ENCODE measurements at places on chromosomes 2 and 18. TPM values are rescaled to one million over a fixed set of nuclear protein-coding genes. Genes with fewer than 3 reads are reported as not detected.

The SCYGR4 gene
- total RNA-seq, result not detected

GRCh38 chr2:20093263-20094141 lies 42.1 kb upstream of the LAPTM4A start:
- H3K36me3 ChIP-seq, result no peaks in the 10 kb centered on the region
- no peak overlapping the region for H3K27ac ChIP-seq
- no peaks in the 10 kb centered on the region for H3K27me3 ChIP-seq
- no peaks in the 10 kb centered on the region for H3K4me1 ChIP-seq

GRCh38 chr2:177254433-177255226 lies 9.9 kb downstream of the NFE2L2 start:
- peaks cover 2% of the 10 kb centered on the region for H3K4me1 ChIP-seq
- no peak overlapping the region for H3K4me3 ChIP-seq
- H3K27ac ChIP-seq, result no peak overlapping the region
- peak; percentile 80 for DNase-seq
- peaks cover 24% of the 10 kb centered on the region for H3K36me3 ChIP-seq

DNA sequence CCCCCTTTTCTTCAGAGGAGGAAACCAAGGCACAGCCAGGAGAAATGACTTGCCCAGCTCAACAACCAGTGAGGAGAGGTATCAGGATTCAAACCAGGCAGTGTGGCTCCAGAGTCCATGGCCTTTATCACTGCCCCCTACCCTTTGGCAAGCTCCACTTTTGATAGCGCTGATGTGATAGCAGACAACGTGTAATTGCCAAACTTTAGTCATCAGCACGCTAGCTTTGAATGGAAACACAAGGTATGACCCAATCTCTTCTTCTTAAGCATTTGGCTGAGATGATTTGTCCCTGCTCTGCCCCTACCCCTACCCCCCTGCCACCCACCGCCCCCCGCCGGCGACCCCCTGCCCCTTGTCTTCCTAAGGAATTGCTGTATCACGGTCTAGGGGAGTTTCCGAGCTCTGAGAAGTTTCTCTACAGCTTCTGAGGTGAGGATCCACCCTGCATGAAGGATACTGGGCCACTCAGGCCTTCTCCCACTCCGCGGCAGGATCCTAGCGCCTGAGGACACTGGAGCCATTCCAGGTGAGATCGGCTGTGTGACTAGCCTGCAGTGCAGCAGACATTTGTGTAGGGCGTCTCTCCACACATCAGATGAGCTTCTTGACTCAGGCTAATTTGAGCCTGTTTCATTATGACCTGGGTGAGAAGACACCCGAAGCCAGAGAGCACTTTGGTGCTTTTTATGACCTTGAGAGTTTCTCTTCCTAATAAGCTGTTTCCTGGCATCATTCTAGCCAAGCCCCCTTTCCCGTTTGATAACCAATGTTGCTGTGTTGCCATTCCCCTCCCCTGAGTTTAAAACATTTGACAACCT lies 75.1 kb upstream of the MAP4K4 start:
- H3K4me1 ChIP-seq, result peaks cover 4% of the 10 kb centered on the region
- no peak overlapping the region for H3K27ac ChIP-seq
- no peaks in the 10 kb centered on the region for H3K27me3 ChIP-seq
- no peak overlapping the region for H3K4me3 ChIP-seq

DNA sequence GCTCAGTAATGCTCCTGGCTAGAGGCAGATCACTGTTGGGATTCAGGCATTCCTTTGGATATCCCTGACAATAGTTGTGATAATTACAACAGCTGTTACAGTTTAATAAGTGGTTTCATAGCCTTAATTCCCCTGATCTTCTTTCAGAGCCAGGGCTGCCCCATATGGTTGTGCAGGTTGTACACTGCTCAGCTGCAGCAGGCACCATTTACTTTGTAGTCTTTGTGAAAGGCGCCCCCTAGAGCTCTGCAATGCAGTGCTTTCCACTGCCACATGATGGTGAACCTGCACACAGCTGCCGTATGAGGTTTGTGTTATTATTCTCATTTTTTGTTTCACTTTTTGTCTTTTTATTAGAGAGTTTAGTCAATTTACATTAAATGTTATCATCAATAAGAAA lies 239.1 kb downstream of the KCNS3 start:
- no peak overlapping the region for H3K4me3 ChIP-seq
- no peak overlapping the region for H3K27ac ChIP-seq
- no peaks in the 10 kb centered on the region for H3K36me3 ChIP-seq
- H3K27me3 ChIP-seq, result no peaks in the 10 kb centered on the region

DNA sequence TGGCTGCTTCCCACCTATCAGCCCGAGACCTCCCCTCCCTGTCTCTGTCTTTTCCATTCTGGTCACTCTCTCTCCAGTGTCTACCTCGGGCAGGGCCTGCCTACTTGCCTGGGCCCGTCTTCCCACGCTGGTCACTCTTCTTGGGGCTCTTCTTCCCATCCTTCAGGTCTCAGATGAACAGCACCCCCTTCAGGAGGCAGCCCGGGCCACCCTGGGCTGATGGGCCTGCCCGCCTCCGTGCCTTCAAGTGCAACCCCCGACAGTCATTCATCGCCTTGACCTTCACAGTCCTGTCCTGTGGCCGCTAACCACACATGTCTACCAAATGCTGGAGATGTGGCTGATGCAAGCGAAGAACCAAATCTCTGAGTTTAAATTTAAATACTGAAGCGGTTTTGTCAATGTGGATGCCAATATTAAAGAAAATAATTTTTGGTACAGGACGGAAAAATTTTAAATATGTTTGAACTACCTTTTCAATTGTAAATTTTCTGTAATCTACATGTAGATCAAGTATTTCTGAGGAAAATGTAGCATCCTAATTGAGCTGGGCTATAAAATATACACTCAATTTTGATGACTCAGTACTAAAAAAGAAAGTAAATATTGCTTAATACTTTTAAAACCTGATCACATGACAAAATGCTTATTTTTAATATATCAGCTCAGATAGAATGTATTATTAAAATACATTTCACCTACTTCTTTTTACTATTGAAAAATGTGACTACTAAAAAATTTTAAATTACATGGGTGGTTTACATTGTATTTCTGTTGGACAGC lies 96.4 kb downstream of the LAMA1 start:
- no peak overlapping the region for H3K27ac ChIP-seq
- no peak overlapping the region for H3K4me3 ChIP-seq
- H3K27me3 ChIP-seq, result no peaks in the 10 kb centered on the region
- H3K36me3 ChIP-seq, result peaks cover 45% of the 10 kb centered on the region

DNA sequence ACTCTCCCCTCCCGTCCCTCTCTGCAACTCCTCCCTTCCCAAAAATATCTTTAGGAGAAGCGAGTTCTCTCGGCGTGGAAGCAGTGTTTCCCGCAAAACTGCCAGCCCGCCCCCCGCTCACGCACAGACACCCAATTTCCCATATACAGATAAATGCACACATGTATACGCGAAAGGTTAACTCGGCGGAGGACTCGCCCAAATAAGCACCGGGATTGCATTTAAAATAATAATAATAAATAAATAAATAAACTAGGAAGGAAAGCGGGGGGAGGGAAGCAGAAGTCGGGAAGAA lies 70.0 kb upstream of the PSMD14 start:
- H3K27ac ChIP-seq, result no peak overlapping the region
- H3K36me3 ChIP-seq, result no peaks in the 10 kb centered on the region
- H3K4me1 ChIP-seq, result no peaks in the 10 kb centered on the region
- H3K27me3 ChIP-seq, result no peaks in the 10 kb centered on the region

GRCh38 chr18:28485210-28485801 lies 308.4 kb upstream of the CDH2 start:
- no peaks in the 10 kb centered on the region for H3K4me1 ChIP-seq
- no peaks in the 10 kb centered on the region for H3K36me3 ChIP-seq

The LCT gene
- total RNA-seq, result 0.04 TPM

- H3K27ac ChIP-seq, result no peak overlapping the region
- H3K4me1 ChIP-seq, result peaks cover 11% of the 10 kb centered on the region
- no peaks in the 10 kb centered on the region for H3K36me3 ChIP-seq
- no peaks in the 10 kb centered on the region for H3K27me3 ChIP-seq
Measured at GRCh38 chr2:174581491-174581890, 16.1 kb downstream of the WIPF1 start.

GRCh38 chr2:218889937-218890336 lies 9.3 kb downstream of the WNT10A start:
- peaks cover 78% of the 10 kb centered on the region for H3K27me3 ChIP-seq
- H3K27ac ChIP-seq, result no peak overlapping the region
- H3K4me1 ChIP-seq, result no peaks in the 10 kb centered on the region

GRCh38 chr18:38792731-38793130 lies 1227.1 kb upstream of the CELF4 start:
- H3K36me3 ChIP-seq, result no peaks in the 10 kb centered on the region
- DNase-seq, result no peak
- H3K27me3 ChIP-seq, result no peaks in the 10 kb centered on the region
- H3K4me1 ChIP-seq, result no peaks in the 10 kb centered on the region

DNA sequence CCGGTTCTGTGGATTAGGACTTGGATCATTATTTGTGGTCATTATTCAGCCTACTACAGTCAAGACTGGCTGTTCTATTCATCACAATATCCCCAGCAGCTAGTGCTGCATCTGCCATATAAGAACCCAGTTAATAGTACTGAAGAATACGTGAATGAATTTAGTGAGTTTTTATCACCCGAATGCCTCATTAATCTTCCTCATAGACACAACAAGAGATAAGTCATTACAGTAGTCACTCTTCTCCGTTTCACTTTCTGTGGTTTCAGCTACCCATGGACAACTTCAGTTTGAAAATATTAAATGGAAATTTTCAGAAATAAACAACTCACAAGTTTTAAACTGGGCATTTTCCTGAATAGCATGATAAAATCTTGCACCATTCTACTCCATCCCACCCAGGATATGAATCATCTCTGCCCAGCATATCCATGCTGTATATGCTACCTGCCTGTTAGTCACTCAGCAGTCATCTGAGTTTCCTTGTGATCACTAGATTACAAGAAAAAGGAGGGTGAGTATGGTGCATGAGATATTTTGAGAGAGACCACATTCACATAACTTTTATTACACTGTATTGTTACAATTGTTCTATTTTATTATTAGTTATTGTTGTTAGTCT lies 363.7 kb upstream of the CHAC2 start:
- no peak overlapping the region for H3K4me3 ChIP-seq
- no peaks in the 10 kb centered on the region for H3K4me1 ChIP-seq
- DNase-seq, result no peak

- H3K4me1 ChIP-seq, result peaks cover 2% of the 10 kb centered on the region
- H3K27me3 ChIP-seq, result no peaks in the 10 kb centered on the region
- no peak overlapping the region for H3K4me3 ChIP-seq
- peak; percentile 52 for DNase-seq
- no peak overlapping the region for H3K27ac ChIP-seq
- no peaks in the 10 kb centered on the region for H3K36me3 ChIP-seq
Measured at GRCh38 chr2:219638217-219638947, 11.0 kb downstream of the SLC4A3 start.

DNA sequence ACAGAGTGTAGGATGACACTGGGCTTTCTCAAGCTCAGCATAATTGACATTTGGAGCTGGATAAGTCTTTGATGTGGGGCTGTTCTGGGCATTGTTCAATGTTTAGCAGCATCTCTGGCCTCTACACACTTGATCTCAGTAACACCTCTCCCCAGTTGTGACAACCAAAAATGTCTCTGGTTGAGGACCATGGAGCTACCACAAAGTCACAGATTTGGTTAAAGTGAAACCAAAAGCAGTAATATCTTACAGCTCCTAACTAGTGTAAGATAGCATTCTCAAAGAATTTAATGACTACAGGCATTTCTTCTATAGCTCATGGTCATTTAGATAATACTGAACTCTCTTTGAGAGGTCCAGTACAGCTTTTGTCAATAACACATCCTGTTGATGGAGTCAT lies 23.4 kb upstream of the PAX3 start:
- H3K4me1 ChIP-seq, result no peaks in the 10 kb centered on the region
- H3K4me3 ChIP-seq, result no peak overlapping the region
- H3K36me3 ChIP-seq, result no peaks in the 10 kb centered on the region
- no peak overlapping the region for H3K27ac ChIP-seq
- DNase-seq, result no peak

- no peaks in the 10 kb centered on the region for H3K36me3 ChIP-seq
- H3K4me1 ChIP-seq, result no peaks in the 10 kb centered on the region
- H3K27me3 ChIP-seq, result no peaks in the 10 kb centered on the region
- no peak overlapping the region for H3K4me3 ChIP-seq
- no peak overlapping the region for H3K27ac ChIP-seq
- DNase-seq, result no peak
Measured at GRCh38 chr2:232242316-232242715, 136.2 kb upstream of the ALPP start.

GRCh38 chr18:78640246-78640995 lies 339.2 kb upstream of the SALL3 start:
- H3K4me1 ChIP-seq, result peaks cover 3% of the 10 kb centered on the region
- no peaks in the 10 kb centered on the region for H3K36me3 ChIP-seq
- DNase-seq, result no peak
- H3K27ac ChIP-seq, result no peak overlapping the region

The PSTPIP2 gene
- total RNA-seq, result 3.6 TPM

- H3K4me3 ChIP-seq, result no peak overlapping the region
- H3K36me3 ChIP-seq, result no peaks in the 10 kb centered on the region
- no peak for DNase-seq
Measured at GRCh38 chr2:226376516-226377180, 423.0 kb downstream of the IRS1 start.

The MMADHC gene
- 149 TPM for total RNA-seq

DNA sequence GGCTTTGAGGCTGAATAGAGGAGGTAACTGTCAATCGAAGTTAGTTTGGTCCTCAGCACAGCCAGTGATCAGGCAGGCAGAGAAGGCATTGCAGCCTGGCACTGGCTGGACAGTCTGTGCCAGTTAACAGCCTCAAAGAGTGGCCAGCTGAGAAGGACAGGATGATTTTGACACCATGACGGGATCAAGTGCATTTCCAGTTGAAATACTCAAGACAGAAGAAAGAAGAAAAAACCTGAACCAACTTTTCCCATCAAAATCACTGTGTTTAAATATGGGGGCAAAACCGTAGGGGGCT lies 96.7 kb upstream of the ZCCHC2 start:
- H3K27me3 ChIP-seq, result no peaks in the 10 kb centered on the region
- peaks cover 3% of the 10 kb centered on the region for H3K36me3 ChIP-seq
- no peak overlapping the region for H3K4me3 ChIP-seq

The CYS1 gene
- total RNA-seq, result 0.07 TPM

The IL18RAP gene
- not detected for total RNA-seq

GRCh38 chr2:130853391-130853790 lies 16.7 kb downstream of the ARHGEF4 start:
- H3K27ac ChIP-seq, result no peak overlapping the region
- H3K4me3 ChIP-seq, result no peak overlapping the region
- no peak for DNase-seq

- no peaks in the 10 kb centered on the region for H3K4me1 ChIP-seq
- no peaks in the 10 kb centered on the region for H3K36me3 ChIP-seq
- peak; percentile 53 for DNase-seq
- H3K27ac ChIP-seq, result no peak overlapping the region
Measured at GRCh38 chr2:98134172-98135005, 47.4 kb downstream of the VWA3B start.

The CLEC4F gene
- total RNA-seq, result not detected

The OTX1 gene
- total RNA-seq, result 0.13 TPM

The DTNA gene
- total RNA-seq, result 27.8 TPM

The ARHGAP15 gene
- not detected for total RNA-seq

GRCh38 chr2:152761214-152761613 lies 42.8 kb downstream of the ARL6IP6 start:
- H3K27ac ChIP-seq, result no peak overlapping the region
- H3K4me1 ChIP-seq, result no peaks in the 10 kb centered on the region
- H3K36me3 ChIP-seq, result peaks cover 4% of the 10 kb centered on the region
- H3K4me3 ChIP-seq, result no peak overlapping the region
- H3K27me3 ChIP-seq, result no peaks in the 10 kb centered on the region

GRCh38 chr2:83481436-83481835 lies 977.6 kb downstream of the SUCLG1 start:
- no peak overlapping the region for H3K27ac ChIP-seq
- H3K27me3 ChIP-seq, result no peaks in the 10 kb centered on the region
- H3K4me1 ChIP-seq, result no peaks in the 10 kb centered on the region
- no peaks in the 10 kb centered on the region for H3K36me3 ChIP-seq

GRCh38 chr2:172101821-172102390 lies 794 bp downstream of the DLX2 start:
- peaks cover 1% of the 10 kb centered on the region for H3K36me3 ChIP-seq
- H3K4me1 ChIP-seq, result no peaks in the 10 kb centered on the region
- no peak overlapping the region for H3K27ac ChIP-seq
- peak overlapping the region; percentile 62 for H3K4me3 ChIP-seq
- H3K27me3 ChIP-seq, result peaks cover 86% of the 10 kb centered on the region
- no peak for DNase-seq

All from H9 (cell line).